Upper lobe of left lung (tissue), 6 donors: ENCODE measurements at places on chromosomes 1 and 21.

GRCh38 chr1:41574842-41575241 lies 90.4 kb upstream of the EDN2 start:
- no peak for DNase-seq

DNA sequence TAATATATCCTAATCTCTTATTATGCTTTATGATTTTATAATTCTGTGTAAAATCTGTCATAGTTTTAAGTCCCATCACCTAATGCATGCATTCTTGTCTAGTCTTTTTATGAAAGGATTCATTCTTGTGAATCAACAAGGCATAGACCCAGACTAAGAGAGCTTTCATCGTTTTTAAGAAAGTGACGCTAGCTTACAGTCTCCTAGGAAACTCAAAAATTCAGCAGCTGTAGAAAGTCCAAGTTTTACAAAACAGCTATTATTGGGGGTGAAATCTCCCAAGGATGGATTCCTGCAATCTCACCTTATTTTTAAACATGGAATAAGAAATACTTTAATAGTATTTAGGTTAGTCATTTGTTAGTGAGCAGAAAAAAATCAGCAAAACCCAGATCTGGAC lies 104.7 kb downstream of the NCAM2 start:
- DNase-seq, result no peak

- no peak for DNase-seq
These were observed 75.2 kb downstream of the NTPCR start for GRCh38 chr1:233025567-233025966.

DNA sequence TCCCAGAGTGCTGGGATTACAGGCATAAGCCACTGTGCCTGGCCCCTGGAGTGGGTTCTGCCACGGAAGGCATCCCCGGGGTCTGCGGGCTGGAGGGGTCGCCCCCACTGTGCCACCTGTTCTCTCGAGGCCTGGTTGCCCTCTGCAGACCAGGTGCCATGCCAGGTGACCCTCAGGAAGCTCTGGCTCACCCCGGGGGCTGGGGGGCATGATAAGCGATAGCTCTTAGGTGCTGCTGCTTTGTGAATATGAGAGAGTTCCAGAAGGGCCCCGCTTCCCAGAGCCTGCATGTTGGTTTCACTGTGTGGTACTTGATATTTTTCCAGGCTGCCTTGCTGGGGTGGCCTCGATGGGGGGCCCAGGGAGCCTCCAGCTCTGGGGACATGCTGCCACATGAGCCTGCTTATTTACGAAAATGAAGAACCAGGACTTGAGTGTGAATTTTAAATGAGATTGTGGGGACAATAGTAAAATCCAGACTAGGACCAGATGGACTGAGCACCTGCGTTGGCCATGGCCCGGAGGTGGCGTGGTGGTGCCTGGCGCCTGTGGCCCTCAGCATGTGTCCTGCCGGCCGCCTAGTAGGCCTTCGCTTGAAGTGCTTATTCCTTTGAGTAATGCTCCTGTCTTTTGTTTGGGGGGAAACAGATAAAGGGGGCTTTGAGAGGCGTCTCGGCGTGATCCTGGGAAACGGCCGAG lies 7.3 kb downstream of the SKI start:
- DNase-seq, result no peak

DNA sequence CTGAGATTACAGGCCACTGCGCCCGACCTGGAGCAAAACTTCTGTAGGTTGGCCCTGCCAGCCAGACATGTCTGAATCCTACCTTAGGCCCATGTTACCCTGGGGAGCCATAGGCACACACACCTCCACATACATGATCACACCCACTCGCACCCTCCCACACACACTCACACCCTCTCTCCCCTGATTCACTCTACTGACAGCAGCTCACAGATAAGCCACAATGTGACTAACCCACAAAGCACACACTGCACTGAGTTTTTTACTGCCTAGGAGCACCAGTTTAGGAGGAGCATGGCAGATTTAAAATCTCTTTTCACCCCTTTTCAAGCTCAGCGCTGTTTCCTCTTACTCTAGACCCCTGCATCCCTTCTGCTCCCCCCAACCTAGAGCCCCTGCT lies 41.7 kb downstream of the SLC30A1 start:
- DNase-seq, result no peak

GRCh38 chr1:42937836-42938644 lies 20.6 kb downstream of the SLC2A1 start:
- DNase-seq, result no peak

DNA sequence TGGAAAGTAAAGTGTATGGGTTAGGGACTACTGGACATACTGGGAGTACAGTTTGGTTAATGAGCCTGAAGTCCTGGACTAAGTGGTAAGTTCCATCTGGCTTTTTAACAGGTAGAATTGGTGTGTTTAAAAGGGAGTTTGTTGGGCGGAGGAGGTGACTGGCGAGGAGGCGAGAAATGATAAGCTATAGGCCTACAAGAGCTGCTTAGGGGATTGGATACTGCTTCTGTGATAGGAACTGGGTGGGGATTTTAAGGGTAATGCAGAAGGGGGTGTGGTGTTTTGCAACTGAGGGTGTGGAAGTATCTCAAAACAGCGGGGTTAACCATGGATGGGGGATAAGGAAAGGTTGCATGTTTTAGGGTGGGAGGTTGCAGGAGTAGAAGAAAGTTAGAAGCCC lies 3.5 kb downstream of the ERVH48-1 start:
- no peak for DNase-seq

DNA sequence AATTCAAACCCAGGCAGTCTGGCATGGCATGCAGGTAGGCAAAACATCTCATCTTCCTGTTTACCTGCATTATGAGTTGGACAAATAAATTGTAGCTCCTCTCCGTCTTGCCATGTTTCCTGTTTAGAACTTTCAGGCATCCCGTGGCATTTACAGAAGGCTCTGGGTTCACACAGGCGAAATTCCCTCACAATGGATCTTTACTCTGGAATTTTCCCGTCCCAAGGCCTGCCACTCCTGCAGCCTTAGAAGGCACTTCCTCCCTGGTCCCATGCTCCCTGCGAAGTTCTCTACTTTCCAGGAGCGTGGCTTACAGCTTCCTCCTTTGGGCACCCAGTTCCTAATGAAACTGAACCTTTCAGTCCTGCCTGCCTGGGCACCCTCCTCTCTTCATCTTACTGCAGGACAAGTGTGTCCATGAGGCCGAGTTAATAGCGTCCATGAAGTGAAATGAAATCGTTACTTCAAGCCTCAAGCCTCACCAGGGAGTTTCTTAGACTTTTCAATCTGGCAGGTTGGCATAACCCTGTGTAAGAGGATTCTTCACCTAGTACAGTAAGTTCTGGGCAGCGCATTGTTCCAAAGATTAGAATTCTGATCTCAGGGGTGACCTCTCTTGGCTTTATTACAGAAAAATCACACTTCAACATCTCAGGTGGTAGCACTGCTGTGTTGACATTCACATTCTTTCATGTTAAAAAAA lies 36.8 kb upstream of the AHCYL1 start:
- no peak for DNase-seq

DNA sequence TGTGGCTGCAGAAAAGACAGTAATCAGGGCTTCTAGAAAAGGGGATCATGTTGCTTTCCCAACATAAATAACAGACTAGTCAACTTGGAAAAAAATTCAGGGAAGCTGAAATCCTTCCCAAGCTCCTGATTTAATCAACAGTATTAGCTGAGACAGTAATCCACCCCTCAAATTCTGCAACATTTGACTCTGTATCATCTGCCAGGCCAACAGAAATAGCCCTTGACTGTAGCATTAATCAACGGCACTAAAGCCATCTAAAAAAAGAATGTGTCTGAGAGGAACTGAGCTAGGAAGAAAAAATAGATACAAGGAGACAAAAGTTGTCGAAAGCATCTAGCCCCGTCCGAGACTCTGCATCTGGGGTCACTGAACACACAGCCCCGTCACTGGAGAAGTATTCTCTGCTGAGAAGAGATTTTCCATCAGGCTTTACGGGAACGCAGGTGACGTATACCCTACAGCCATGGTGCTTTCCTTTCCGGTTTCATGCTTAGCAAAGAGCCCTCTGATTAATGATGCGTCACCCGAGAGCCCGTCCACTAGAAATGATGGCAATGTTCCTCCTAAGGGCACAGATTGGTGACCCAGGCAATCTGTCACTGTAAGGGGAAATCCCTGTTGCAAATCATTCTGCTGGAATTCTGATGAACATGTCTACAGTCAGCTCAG lies 42.1 kb upstream of the TP53BP2 start:
- DNase-seq, result no peak

DNA sequence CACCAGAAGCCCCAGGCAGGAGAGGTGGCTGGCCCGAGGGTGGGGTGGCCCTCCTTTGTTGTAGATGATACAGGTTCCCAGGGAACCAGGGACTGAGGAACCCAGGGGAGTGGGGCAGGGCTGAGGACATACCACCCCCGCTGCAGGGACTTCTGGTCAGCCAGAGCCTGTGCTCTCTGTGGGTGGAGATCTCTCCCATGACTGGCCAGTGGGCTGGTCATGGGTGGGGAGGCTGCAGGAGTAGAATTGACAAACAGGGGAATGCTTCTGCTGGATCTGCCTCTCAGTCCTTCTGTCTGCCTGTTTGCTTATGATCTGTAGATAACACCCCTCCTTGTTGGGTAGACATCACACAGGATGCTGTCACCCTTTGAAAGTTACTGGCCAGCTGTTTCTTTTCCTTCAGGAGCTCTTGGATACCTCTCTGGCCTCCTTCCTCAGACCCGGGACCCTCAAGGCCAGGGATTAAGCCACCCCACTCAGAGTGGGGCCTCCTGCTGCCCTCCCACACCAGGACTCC lies 2.8 kb upstream of the EFCAB14 start:
- peak; percentile 16 for DNase-seq

DNA sequence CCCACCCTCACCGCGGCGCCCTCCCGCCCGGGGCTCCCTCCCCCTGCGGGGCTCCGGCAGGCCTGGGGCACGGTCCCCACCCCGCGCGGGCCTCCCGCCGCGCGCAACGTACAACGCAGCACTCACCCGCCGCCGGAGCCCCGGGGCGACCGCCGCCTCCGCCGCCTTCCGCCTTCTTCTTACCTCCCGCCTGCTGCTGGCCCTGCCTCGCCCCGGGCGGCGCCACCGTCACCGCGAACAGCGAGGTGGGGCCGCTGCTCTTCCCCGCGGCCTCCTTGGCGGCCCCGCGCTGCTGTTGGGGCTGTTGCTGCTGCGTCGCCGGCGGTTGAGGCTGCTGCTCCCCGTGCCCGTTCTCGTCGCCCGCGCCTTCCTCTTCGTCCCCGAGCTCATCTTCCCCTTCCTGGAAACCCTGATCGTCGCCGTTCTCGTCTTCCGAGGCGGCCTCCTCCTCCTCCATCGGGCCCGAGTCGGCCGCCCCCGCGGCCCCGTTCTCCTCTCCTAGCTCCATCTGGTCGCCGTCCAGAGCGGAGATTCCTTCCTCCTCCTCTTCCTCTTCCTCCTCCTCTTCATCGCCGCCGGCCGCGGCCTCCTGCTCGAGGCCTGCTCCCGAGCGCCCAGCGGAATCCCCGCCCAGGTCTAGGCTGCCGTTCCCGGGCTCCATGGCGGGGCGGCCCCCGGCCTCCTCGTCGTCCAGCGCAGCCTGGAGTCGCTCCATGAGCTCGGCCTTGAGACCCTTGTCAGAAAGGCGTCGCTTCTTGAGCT lies 671 bp downstream of the HNRNPU start:
- peak; percentile 91 for DNase-seq
